GM23248 (cell line): ENCODE measurements at places on chromosomes 3 and 15.

DNA sequence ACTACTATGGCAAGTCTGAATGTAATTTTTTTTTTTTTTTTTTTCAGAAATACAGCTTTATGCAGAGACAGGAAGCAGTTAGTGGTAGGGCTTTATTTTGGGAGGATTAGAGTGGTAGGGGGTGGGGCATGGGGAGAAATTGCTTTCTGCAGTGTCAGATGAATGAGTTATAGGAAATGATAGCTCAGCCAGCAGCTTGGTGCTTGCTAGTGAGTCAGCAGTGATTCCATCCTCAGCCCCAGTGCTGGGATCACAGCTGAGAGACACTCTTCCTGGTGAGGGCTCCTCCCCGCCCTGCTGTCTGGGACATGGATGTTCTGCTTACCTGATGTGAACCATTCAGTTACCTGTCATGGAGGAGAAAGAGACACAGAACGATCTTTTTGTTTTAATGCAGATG lies 39.6 kb downstream of the SEMA6D start:
- DNase-seq, result peak; percentile 92

- DNase-seq, result no peak
These were observed 111.1 kb downstream of the KLF13 start for GRCh38 chr15:31437686-31438085.

DNA sequence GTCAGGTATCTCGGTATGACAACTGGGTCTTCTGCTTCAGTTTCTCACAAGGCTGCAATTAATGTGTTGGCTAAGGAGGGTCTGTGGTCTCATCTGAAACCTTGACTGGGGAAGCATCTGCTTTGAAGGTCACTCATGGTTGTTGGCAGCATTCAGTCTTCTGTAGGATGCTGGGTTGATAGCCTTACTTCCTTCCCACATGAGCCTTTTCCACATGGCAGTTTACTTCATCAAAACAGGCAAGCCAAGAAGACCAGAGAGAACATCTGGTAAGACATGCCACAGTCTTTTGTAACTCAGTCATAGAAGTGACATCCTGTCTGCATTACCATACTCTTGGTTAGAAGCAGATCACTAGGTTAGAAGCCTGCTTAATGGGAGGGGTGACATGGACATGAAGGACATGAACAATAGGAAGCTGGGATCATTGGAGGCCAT lies 49.5 kb downstream of the CMC1 start:
- DNase-seq, result no peak

- peak; percentile 30 for DNase-seq
These were observed 37.2 kb upstream of the DENND4A start for GRCh38 chr15:65829130-65829764.

- DNase-seq, result no peak
These were observed 20.6 kb upstream of the USP3 start for GRCh38 chr15:63483521-63484371.

GRCh38 chr3:137294839-137295238 lies 337.1 kb downstream of the IL20RB start:
- DNase-seq, result no peak

- DNase-seq, result peak; percentile 16
These were observed 65.5 kb upstream of the TJP1 start for GRCh38 chr15:29887721-29888120.

- DNase-seq, result peak; percentile 52
These were observed 82.7 kb upstream of the SLC6A6 start for GRCh38 chr3:14319654-14320182.

DNA sequence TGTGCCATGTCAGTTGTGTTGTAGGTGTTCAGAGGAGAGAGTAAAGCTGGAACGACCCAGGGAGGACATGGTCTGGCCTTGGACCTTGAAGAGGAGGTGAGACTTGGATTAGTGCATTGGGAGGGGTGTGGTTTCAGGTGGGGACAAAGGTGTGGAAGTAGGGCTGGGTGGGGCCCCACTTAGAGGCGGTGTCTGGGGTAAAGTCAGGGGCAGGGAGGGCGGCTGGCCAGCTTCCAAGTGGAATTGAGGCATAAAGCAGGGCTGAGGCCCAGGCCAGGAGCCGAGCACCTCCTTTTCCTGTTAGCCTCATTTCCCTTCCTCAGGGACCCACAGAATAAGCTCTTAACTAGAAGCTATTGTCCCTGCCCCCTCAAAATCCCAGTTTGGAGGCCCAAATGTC lies 36.2 kb upstream of the FLNB start:
- no peak for DNase-seq

- DNase-seq, result peak; percentile 21
These were observed 55.2 kb downstream of the SPTSSB start for GRCh38 chr3:161316006-161316689.
